ENCODE measurements at places on chromosomes 12 and 14.

GRCh38 chr12:117294189-117294603 is 67.2 kb downstream of the NOS1 start:
- DNase-seq: no peak

GRCh38 chr12:29625359-29625953 is 128.0 kb upstream of the OVCH1 start:
- DNase-seq: no peak

GRCh38 chr12:57176846-57177245 is 29.4 kb upstream of the LRP1-AS start:
- no peak for DNase-seq

DNA sequence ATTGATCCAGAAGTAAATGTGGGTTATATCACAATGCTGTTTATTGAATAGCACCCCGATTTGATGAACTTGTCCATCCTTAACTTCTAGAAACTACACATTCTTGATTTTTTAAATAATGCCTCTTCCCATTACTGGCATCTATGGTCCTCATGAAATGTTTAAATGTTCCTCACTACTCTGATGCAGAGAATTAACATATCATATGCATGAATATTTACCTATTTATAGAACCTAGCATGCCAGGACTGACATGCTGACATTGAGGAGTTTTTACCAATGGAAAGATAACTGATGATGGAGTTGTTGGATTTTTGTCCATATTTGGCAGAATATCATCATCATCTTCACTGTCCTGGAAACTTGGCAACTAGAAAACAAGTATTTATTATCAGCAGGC is 42.8 kb downstream of the MIS18BP1 start:
- no peak for DNase-seq

Data from NCI-H1092 (cell line).